ENCODE measurements at places on chromosomes 6 and 20.

DNA sequence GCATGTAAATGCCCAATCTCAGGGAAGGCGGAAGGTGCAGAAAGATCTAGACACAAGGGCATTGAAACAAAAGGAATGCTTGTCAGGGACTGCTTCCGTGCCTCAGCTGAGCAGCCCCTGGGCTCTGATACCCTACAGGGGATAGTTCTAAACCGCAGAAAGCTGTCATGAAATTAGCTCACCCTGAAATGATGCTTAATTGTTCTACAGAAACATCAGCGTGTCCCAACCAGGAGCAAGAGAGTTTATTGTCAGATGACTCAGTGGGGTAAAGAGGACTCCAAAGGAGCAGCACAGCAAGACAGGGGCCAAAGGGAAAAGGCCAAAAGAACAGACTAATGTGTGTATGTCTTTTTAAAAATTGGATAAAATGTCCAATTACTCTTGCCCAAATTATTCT, 258.4 kb upstream of the JARID2 start:
- no peak for DNase-seq

- DNase-seq: no peak
Measured at GRCh38 chr6:157755032-157755745, 67.9 kb upstream of the SNX9 start.

DNA sequence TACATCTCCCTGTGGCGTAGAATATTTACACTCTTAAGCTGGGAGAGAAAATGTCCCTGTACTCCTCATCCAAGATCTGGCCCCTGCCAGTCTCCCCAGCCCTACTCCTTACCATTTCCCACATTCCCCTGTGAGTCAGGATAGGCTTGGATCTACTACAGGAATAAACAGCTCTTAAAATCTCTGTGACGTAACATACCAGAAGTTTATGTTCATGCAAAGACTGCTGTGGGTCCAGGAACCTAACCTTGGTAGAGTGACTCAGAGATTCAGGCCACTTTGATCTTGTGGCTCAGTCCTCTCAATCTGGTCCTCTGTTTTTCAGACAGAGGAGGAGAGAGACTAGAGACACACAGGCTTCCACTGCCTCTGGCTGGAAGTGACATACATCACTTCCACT, 38.5 kb upstream of the GPR6 start:
- no peak for DNase-seq

GRCh38 chr20:62704341-62704948, 4.2 kb upstream of the NTSR1 start:
- DNase-seq: peak; percentile 26

DNA sequence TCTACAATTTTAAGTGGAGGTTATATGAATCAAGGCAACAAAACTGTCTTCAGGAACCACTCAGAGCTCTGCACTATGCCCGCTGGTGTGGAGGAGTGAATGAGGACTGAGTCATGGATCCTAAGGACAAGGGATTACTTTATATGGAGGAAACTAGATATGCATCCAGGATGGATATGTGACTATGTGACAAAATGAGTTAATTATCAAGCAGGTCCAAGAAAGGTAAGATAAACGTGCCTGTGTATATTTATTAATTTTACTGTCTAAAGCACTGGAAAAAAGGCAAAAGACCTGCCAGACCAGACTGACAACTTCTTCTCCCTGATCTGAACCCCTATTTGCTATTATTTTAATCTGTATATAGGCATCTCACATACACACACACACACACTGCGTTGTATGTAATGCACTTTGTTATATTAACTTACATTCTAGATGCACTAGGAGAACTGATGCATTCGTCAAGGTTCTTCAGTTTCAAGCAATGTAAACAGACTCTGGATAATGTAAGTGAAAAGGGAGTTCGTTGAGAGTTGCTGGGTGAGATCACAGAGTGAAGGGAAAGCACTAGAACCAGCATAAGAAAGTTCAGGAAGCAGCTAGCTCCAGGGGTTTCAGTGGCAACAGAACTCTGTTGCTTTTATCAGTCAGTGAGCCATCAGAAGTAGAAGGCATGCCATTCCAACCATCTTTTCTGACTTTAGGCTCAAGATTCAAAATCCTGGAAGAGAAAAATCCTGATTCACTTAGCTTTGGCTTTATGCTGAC, 26.4 kb upstream of the ADGRG6 start:
- DNase-seq: no peak

- no peak for DNase-seq
Measured at GRCh38 chr6:51535327-51535726, 552.1 kb downstream of the PKHD1 start.

DNA sequence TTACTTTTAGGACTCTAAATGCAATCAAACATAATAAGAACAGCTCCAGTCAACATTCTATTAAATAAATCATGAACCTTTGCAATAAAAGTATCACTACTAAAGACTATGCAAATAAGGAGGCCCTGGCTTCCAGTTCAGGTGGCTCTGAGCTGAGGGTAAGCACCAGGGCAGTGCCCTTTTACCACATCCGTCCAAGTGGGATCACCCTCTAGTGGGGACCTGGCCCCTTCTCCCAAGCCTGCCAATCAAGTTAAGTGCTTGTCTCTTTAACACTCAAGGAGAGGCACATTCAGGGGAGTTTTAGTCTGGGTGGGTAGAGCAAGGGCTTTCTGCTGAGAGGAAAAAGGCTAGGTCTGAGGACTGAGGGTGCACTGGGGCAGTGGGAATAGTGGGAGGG, 161.4 kb downstream of the TMEM200A start:
- no peak for DNase-seq
